ENCODE measurements at places on chromosomes 11 and 22. TPM values are rescaled to one million over a fixed set of nuclear protein-coding genes. Genes with fewer than 3 reads are reported as not detected.

- DNase-seq = no peak
Measured at GRCh38 chr11:68194675-68195294, 18.3 kb downstream of the KMT5B start.

DNA sequence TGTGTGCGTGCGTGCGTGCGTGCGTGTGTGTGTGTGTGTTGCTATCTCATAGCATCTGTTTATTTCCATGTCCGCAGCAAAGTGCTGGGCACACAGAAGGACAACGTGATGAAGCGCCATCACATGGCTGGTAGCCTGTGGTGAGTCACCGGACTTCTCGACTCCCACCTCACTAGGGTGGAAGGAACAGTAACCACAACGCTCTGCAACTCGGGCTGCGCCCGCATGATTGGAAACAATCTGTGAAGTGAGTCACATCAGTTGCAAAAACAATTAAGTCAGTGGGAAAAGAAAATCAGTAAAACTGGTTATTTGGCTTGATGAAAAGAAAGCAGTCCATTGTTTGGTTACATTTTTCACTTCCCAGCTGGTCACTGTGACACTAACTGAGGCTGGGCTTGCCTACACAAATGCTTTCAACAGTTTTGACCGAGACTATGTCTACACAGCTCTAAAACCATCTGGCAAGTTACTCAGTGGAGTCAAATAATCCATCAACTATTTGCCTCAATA lies 437.3 kb upstream of the CADM1 start:
- no peak for DNase-seq

- DNase-seq = no peak
Measured at GRCh38 chr22:38138961-38139360, 28.5 kb upstream of the BAIAP2L2 start.

DNA sequence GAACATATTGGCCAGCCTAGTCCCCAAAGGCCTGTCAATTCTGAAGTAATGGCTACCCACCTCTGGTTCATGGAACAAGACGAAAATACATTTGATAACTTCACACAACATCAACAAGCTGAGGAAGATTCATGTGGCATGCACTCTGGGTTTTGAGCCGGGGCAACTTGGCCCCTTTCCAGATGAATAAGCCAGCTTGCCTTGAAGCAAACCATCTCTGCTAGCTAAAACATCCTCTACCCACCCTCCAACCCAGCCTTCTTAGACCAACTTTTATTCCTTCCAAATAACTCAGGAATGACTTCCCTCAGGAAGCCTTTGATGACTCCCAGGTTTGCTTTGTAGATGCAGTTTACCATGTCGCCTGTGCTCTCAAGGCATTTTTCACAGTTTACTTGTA lies 94.4 kb downstream of the SLC1A2 start:
- DNase-seq = no peak

DNA sequence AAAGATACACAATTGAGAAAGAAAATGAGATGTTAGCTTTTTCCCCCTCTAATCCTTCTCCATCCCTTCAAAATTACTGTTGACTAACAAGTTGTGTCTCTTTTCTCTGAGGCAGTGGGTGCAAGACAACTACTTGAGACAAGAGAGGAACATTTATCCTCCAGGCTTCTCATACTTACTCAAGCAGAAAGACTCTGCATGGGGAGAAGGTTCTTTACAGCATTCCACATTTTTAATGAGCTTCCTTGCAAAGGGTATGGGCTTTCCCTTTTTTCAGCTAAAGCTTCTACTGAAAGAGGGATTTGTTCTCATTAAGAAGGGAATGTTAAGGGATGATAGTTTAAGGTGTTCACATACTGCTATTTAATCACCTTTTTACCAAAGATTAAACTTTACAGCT lies 47.8 kb downstream of the PAX6 start:
- DNase-seq = no peak

GRCh38 chr11:76574406-76574805 lies 96.1 kb downstream of the LRRC32 start:
- no peak for DNase-seq

DNA sequence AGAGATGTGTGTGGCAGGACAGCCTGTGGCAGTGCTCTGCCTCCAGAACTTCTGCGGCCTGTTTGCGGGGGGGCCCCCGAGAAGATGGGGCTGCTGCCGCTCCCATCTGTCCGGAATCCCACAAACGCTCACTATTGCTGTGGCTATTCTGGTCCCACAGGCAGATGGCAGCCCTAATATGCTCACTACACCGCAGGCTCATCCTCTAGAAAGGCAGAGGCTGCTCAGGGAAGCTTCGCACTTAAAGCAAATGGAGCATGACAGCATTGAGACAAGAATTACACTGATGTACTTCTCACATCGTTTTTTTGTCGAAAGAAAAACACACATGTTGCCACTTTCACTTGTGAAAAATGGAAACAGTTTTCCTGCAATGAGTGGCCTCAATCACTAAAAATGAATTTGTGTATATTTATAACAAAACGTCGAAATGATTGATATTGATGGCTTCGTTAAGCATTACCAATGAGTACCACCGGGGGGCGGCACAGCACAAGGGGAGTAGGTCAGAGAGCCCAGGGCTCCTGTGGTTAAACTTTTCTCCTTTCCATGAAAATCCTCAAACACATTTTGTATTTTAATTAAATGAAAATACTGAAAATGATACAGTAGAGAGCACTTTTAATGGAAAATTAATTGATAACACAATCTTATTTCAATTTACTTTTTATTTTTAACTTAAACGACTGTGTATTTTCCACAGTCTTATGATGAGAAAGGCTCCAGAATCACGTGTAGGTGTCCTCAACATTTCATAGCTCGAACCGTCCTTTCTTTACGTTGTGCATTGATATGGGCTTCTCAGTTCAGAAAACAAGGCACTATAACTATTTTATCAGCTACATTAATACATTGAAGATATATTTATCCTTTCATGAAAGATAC lies 69.1 kb downstream of the CTTN start:
- DNase-seq = peak; percentile 24

DNA sequence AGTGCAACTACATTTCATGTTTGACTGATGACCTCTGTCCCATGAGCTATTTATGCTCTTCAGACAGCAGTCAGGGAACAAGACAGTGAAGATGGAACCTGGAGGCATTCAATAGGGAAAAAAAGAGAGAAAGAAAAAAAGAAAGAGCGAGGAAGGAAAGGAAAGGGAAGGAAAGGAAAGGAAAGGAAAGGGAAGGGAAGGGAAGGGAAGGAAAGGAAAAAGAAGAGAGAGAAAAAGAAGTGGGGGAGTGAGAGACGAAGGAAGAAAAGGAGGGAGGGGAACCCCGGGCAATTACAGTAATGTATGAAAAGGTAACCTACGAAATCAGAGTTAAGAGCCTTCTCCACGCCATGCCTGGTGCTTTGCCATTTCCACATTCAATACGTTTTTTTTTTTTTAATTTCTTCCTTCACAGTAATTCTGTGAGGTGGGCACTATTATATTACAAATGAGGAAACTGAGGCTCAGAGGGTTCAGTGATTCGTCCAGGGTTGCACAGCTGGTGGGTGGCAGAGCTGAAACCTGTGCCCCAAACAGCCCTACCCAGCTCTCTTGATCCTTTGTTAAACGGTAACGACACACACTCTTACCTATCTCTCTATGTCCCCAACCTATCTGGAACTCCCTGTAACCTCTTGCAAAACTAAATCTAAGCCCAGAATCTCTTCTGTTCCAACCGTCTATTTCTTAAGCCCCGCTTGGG lies 39.3 kb downstream of the ETS1 start:
- DNase-seq = no peak

GRCh38 chr22:40953471-40953870 lies 2.3 kb downstream of the RBX1 start:
- DNase-seq = no peak

DNA sequence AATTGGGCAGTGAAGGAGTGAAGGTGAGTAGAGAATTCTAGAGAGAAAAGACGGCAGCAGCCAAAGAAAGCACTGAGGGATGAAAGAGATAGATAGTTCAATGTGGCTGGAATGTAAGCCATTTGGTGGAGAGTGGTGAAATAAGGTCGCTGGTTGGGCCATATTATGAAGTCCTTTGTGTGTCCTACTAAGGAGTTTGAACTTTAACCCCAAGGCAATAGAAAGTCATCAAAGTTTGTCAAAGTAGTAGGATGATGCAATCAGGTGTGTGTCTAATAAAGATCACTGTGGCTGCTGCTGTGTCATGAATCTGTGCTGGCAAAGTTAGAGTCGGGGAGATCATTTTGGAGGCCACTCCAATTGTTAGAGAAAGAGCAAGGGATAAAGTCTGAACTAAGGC lies 18.7 kb downstream of the RNF121 start:
- no peak for DNase-seq

DNA sequence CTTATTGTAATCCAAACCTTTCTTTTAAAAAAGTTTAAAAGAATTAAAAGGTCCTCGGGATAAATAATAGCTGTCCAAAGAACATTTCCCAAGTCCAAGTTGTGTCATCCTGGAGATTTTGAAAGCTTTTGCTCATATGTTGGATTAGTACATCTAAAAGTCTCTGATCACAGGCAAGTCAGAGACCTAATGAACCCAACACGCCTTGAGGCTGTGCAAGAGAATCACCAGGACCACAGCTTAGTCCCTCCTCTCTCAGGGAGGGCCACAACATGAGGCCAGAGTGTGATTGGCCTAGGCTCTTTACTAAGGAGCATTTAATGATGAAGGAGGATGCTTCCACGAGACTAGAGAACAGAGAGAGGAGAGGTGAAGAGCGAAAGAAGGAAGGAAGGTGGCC lies 98.7 kb upstream of the OR5AK2 start:
- no peak for DNase-seq

GRCh38 chr22:20240447-20240764 lies 27.7 kb downstream of the RTN4R start:
- DNase-seq = peak; percentile 82

DNA sequence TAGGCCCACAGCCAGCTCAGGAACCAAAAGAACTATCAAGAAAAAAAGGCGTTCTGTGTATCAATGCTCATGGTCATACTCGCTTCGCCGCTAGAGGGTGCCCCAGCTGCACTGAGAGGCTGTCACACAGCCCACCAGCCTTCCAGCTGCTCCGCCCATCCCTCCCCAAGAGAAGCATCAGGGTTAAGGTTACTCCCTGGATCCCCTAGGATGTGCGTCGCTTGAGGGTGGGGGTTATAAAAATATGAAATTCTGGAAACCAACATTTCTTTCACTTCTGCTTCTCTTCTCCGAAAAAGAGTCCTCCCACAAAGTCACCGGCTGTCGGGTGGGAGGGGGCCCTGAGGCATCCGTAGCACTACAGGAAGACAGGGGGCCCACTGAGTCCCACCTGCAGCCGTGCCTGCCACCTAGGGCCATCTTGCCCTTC lies 1.7 kb downstream of the CBX6 start:
- DNase-seq = peak; percentile 82

- DNase-seq = no peak
Measured at GRCh38 chr11:2399488-2400068, 972 bp upstream of the TSSC4 start.

OR6T1 gene
- polyA plus RNA-seq = not detected

TRIM48 gene
- polyA plus RNA-seq = not detected

TTC28 gene
- polyA plus RNA-seq = 30.7 TPM

CCDC87 gene
- polyA plus RNA-seq = 0.25 TPM

PTPMT1 gene
- 25.4 TPM for polyA plus RNA-seq

MAJIN gene
- not detected for polyA plus RNA-seq

FAT3 gene
- 1.0 TPM for polyA plus RNA-seq

TAF1D gene
- polyA plus RNA-seq = 97.3 TPM

KCNJ1 gene
- polyA plus RNA-seq = 0.14 TPM

PKNOX2 gene
- 31.3 TPM for polyA plus RNA-seq
